ENCODE measurements at places on chromosomes 6 and 20.

GRCh38 chr6:43628393-43629103, 516 bp downstream of the GTPBP2 start:
- ATAC-seq: peak; percentile 13

- ATAC-seq: peak; percentile 75
Measured at GRCh38 chr6:35569011-35569461, 56.3 kb upstream of the TULP1 start.

- ATAC-seq: no peak
Measured at GRCh38 chr20:62051546-62052255, 14.0 kb downstream of the TAF4 start.

- ATAC-seq: no peak
Measured at GRCh38 chr20:57998981-57999464, 229.4 kb downstream of the ANKRD60 start.

DNA sequence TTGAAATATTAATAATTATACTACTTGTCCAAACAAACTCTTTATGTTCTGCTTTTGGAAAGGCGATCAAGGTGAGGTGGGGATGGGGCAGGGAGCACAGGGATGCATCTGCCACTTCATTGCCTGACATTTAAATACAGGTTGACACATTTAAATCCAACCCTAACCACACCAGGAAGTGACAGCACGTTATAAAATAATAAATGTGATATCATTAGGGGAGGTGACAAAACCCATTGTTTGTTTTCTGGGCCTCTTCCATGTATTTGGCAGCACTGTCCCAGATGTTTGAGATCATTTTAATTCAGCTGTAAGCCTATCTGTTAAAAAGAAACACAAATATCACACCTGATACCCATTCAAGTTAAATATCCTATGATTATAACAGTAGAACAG, 342.4 kb upstream of the ARID1B start:
- no peak for ATAC-seq

DNA sequence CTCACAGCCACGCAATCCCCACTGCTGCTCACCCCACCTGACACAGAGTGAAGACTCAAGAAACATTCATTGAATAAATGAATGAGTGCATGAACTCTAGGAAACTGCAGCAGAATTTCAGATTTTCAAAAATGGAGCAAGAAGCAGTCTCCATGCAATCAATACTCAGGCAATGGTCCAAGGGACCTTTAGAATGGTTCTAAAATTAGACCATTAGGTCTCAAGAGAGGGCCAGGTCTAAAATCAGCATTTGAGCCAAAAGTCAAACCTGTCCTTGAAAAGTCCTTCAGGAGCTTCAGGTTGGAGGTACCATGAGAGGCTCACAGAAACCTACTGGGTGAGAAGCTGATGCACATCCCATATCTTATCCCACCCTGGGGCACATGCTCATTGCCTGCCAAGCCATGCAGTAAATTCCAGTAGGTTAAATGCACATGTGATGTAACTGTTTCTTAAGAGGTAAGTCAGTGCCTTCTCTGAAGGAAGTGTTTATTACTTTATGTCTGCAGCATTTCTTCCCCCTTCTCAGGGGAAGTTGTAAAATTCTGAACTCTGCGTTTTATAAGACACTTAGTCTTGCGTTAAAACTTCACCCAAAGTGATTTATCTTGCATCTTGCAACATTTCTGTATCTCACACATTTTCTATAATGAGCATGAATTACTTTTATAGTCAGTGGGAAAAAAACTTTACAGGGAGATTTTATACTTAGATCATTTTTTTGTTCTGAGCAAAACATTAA, 126.6 kb downstream of the ADAT2 start:
- ATAC-seq: no peak

DNA sequence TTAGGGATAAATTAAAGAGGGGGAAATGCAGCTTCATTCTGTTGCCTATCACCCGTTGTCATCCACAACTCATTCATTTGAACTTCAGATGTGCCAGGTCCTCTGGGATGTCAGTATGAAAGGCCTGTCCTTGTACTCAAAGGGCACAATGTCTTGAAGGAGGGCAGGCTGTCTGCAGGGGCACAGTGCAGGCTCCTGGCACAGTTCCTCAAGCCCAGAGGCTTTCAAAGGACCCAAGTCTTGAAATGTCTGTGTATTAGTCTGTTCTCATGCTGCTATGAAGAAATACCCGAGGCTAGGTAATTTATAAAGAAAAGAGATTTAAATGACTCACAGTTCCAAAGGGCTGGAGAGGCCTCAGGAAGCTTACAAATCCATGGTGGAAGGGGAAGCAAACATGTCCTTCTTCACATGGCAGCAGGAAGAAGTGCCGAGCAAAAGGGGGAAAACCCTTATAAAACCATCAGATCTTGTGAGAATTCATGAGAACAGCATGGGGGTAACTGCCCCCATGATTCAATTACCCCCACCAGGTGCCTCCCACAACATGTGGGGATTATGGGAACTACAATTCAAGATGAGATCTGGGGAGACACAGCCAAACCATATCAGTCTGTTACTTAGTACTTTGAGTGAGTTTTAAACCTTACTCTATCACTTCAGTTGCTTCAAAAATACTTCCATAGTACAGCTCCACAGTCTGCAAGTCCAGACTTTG, 9.4 kb downstream of the SNX9 start:
- ATAC-seq: no peak

DNA sequence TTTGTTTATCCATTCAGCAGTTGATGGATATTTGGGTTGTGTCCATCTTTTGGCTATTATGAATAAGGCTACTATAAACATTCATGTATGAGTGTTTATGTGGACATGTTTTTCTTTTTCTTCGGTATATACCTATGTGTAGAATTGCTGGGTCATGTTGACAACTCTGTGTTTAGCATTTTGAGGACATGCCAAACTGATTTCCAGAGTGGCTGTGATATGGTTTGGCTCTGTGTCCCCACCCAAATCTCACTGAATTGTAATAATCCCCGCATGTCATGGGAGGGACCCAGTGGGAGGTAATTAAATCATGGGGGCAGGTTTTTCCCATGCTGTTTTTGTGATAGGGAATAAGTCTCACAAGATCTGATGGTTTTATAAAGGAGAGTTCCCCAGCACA, 439.7 kb downstream of the UTRN start:
- no peak for ATAC-seq

DNA sequence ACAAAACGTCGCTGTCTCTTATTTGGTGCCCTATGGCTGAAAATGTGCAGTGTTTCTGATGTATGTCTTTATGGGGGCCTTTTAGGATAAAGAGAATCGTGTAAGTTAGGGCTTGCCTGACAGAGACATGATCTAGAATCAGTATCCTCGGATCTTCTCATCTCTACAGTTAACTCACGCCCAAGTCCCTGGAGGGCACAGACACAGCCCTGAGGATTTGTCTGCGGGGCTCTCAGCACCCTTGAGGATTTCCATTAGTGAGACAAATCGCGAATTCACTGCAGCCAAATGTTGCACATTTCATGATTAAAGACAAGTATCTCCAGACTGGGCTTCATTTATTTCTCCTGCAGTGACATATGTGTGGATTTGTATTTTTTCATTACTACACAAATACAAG, 552.7 kb downstream of the C6orf118 start:
- ATAC-seq: no peak

DNA sequence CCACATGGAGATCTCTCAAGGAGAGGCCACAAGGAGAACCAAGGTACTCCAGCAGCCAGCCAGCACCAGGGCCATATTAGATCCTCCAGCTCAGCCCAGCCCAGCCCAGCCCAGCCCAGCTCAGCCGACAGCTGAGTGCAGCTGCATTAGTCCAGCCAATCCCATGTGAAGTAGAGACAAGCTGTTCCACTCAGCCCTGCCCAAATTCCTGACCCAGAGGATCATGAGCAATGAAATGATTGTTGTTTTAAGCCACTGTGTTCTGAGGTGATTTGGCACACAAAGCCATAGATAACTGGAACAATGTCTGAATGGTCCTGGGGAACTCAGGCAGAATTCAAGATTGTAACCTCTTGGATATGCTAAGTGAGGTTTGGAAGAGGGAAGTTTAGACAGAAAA, 59.5 kb upstream of the BMP2 start:
- ATAC-seq: no peak

- no peak for ATAC-seq
Measured at GRCh38 chr6:104855507-104855906, 4.2 kb downstream of the HACE1 start.

- no peak for ATAC-seq
Measured at GRCh38 chr6:100099189-100100074, 105.4 kb upstream of the MCHR2 start.

DNA sequence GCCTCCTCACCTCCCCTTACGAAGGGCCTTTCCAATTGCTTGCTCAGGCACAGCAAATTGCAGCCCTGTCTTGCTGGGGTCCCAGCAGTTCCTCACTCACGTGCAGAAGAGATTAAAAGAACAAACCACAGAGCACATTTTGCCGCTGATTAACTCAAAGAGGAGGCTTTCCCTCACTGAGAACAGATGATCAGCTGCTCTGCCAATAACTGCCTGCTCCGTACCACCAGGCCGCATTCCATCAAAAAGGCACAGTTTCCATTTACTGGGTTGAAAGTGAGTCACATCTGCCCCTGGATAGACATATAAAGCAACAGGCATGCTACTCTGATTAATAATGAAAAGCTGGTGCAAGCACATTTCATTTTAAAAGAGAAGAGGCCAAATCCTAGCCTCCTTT, 446.8 kb downstream of the PTPRT start:
- no peak for ATAC-seq

DNA sequence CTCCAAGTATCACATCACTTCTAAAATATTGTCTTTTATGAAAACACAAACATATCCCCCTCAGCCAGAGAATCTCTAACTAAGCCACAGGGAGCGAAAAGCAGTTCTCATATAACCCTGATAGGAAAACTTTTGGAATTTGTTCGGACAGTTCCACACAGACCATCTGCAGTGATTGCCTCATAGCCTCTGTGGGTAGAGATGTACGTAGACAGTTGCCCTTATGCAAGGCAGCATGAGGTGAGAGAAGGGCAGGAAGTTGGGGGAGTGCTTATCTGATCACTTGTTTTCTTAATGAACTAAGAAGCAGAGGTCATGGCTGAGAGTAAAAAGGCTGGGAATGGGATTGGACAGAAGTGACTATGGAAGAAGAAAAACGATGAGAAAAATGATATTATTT, 39.6 kb downstream of the SLC23A2 start:
- peak; percentile 84 for ATAC-seq

DNA sequence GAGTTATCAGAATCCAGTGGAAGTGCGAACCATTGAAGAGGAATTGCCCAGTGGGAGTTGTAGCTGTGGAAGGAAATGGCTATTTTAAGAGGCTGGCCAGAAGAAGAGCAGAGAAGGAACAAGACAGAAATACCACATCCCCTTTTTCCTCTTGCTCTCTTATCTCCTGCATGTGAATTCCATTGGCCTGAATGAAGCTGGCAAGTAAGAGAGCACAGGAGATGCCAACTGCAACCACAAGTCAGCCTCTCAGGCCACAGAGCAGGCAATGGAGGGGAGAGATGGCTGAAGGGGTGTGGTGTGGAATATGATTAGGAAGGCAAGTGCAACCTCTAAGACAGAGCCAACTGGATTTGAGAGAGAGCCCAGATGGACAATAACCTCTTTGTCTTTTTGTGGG, 362.7 kb upstream of the IMPG1 start:
- no peak for ATAC-seq

DNA sequence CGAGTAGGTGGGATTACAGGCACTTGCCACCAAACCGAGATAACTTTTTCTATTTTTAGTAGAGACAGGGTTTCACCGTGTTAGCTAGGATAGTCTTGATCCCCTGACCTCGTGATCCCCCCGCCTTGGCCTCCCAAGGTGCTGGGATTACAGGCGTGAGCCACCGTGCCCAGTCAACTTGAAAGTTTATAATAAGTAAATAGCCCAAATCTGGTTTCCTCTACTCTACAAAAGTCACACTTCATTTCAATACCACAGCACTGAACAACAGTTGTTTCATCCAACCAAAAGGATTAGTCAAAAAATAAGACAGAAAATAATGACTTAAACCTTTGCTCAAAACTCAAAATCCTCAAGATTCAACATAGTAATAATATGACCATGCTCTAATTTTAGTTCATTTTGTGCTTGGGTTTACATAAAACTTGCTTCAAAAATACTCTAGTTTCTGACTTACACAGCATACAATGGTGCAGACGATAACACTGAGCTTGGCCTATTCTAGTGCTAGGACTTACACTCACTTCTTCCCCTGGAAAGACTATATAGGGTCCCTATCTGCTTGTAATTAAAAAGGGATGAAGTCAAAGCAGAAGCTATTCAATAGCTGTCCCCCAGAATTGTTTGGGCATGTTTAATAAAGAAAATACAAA, 56.7 kb downstream of the NT5E start:
- peak; percentile 95 for ATAC-seq

- no peak for ATAC-seq
Measured at GRCh38 chr6:154614641-154615040, 104.2 kb upstream of the CNKSR3 start.

Data from activated T-helper 17 cell treated with anti-CD3 and anti-CD28 coated beads, Interleukin-2, amount 50 U/mL, for 72 hours (primary cell).